ENCODE measurements at places on chromosomes 6 and 20.

- no peak for DNase-seq
Measured at GRCh38 chr6:67790569-67790968, 844.5 kb upstream of the ADGRB3 start.

- no peak for DNase-seq
Measured at GRCh38 chr6:78842953-78843352, 24.4 kb upstream of the IRAK1BP1 start.

- no peak for DNase-seq
Measured at GRCh38 chr20:63116412-63117106, 99.4 kb downstream of the YTHDF1 start.

DNA sequence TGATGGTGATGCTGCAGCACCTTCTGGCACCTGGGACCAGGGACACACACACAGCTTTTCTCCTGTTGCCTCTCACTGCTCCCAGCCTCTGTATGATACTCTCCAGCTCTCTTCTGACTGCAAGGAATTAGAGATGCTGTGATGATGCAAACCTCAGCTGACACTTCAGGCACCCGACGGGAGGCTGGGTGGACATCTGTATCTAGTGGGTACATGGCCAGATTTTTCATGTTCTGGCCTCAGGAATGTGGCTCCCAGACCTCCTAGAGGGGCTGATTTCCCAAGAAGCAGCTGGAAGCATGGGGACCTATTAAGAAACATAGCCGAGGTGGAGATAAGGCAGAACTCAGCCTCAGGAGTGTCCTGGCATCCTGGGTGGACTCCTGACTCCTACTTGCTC lies 6.8 kb upstream of the EPB41L1 start:
- no peak for DNase-seq

DNA sequence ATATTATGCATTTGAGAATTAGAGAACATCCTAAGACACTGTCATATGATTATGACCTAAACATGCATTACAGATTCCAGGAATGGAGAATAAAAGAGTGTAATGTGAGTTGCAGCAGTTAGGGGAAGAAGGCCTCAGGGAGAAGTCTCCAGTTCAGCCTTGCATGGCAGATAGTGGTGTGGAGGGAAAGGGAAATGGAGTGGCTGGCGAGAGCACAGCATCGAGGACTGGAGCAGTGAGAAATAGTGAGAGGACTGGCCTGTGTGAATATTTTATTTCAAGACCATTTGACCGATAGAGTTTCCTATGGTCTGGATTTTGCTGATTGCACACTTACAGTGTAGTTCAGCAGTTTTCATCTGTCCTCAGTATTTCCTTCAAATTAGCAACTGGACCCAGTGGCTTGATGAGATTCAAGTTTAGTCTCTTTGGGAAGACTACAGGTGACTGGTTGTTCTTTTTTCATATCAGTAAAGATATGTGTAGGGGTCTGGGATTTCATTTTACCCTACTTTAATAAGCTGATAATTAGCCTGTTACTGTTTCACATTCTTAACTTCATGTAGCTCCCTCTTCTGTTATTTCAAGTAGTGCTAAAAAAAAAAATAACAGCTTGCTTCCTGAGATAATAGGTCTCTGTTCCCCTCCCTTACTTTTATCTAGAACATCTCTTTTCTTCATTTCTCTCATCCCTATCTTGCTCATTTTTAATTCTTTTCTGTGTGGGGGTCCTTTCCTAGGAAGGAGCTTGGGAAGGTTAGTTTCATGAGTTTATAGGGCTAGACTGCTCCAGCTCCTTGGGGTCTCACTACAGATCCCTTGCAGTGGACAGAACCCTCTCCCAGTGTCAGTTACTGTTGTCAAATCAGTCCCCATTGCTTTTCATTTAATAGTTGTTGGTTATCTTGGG lies 27.9 kb downstream of the BLTP3A start:
- DNase-seq, result no peak

GRCh38 chr6:152313542-152314482 lies 323.4 kb downstream of the SYNE1 start:
- no peak for DNase-seq

DNA sequence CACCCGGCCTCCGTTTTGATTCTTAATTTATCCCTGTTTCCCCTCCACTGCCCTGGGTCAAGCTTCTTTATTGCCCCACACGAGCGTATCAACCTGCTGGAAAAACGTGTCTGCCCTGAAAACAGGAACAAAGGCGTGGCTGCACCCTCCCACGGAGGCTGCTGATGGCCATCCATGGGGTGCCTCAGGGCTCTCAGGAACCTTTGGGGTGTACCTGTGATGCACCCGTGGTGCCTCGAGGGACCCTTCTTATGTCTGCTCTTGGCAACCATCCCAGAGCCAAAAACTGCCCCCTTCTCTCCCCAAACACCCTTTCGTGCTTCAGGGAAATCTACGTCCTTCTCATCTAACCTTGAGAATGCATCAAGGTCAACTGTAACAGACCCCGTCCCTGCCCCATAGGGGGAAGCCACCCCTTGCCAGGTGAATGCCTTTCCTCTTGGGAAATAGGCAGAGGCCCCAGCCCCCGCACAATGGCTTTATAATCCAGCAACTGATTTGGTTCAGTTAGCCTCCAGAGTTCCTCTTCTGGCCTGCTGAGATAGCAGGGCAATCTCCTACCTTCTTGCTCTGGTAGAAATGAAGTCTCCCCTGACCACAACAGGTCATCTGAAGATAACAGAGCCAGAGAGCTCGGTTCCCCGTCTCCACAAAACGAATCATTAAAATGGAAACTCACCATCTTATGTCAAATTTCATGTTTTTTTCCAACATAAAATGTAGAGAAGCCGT lies 29.4 kb downstream of the PSMG4 start:
- DNase-seq, result no peak

DNA sequence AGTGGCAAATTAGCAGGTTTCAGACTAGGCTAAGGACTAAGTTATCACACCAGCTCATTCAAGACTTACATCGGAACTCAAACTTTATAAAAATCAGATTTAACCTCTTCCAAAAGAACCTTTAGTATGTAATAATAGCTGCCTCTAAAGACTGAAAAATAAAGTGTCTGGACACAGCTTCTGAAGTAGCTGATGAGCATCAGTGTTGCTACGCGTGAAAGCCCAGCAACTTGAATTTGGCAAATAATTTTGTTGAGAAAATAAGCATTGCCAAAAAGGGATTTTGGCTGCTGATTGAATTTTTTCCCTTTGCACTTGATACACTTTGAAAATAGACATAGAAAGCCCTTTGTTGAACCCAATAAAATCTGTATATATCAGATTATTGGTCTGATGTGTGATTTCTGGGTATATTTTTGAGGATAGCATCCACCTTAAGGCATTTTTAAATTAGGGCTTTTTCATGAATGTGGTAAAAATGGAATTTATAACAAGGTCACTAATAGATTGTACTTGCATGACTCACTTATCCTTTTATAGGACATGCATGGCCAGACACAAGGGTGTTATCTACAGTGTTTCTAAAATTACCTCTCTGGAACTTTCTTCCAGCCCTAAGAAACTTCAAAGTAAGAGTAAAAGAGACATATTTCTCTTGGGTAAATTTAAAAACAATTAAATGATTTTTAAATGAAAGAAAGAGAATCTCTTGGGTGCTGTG lies 350.4 kb downstream of the TENT5A start:
- no peak for DNase-seq

DNA sequence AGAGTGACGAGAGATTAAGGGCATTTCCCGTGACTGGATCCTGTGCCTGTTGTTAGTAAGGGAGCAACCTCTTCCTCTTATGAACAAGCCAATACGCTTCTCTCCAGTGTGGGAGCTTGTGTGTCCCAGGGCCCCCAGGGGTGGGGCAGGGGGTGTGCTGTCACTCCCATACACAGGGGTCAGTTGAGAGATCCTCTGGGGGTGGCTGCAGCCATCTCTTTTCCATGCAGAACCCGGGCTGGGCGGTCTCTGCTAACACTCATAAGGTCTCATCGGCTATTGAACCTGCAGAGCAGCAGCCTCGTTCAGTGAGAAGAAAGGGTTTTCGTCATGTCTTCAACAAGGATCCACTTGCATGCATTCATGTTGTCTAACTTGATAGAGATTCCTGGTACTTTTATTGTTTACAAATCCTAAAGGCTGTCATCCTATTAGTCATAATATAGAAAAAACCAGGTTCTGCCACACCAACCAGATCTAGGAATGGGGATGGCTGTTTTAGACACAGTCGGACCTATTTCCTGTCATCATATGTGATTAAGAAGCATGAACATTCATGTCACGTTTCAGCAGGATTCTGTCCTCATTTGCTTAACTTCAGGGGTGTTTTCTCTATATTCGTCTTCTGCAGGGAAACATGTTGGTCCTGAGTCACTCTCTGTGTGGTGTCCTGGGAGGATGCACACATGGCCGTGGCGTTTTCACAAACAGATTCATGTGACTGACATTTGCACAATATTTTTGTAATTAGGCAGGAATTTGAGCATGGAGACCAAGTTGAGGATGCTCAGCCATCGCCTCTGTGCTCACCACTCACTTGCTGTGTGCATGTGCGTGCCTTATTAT lies 13.3 kb upstream of the THBS2 start:
- no peak for DNase-seq

GRCh38 chr20:57810511-57811373 lies 100.9 kb upstream of the PMEPA1 start:
- no peak for DNase-seq

DNA sequence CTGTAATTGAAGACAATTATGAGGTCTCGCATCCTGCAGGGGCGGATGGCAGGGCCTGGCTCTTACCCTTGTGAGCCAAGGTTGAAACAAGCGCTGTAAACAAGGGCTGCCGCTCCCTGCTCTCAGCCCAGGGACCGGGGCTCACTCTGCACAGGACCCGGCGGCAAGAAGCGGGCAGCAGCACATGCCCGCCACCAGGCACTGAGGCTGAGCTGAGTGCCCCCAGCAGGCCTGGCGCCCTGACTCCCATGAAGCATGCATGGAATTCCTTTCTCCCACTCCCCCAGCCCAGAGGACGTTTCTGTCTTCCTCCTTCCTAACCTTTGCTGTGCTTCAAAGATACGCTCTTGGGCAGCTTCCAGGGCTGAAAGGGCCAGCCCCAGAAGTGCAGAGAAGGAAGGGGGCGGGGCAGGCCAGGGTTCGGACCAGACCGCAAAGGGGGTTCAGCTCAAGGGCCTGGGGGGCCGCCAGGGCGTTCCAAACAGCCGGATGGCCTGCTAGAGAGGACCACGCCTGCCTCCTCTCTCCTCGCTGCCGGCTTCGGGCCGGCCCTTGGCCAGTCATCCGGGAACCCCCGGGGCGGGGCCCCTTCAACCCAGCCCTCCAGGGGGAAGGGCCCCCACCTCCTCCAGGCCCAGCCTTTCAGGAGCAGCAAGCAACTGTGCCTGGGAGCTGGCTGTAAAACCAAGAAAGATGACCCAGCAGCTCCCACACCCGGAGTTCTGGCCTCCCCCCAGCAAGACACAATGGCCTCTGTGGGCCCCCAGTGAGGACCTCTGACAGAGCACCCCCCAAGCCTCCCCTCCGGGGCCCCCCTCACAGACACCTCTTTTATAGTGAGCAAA lies 109.9 kb downstream of the NOL4L start:
- DNase-seq, result no peak

DNA sequence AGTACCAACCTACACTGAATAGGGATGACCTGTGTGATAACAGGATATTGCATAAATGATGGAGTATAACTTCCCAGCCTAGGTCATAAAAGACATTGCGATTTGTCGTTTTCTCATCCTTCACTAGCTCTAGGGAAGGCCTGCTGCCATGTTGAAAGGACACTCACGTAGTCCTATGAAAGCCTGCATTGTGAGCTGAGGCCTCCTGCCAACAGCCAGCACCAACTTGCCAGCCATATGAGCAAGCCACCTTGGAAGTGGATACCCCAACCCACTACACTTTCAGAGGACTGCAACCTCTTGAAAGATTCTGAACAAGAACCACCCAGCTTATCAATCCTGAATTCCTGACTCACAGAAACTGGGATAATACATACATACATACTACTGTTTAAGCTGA lies 3.5 kb upstream of the PANK2 start:
- DNase-seq, result no peak

DNA sequence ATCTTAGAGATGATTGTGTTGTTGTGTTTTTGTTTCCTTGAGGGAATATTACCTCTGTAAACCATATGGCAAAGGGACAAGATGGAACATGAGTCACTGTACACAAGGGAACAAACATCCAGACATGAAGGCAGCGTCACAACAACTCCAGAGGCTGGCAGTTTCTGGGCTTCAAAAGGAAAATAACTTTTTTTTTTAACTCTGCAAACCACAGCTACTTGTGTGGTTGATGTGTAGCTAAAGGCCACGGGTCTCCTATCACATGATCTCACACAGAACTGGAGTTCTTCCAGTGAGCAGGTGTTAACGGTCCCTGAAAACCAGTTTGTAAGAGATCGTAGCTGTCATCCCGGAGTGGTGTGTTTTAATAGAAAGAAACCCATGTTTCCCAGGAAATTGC lies 33.2 kb upstream of the HBS1L start:
- DNase-seq, result no peak

GRCh38 chr6:155023717-155024116 lies 28.6 kb downstream of the TIAM2 start:
- no peak for DNase-seq

DNA sequence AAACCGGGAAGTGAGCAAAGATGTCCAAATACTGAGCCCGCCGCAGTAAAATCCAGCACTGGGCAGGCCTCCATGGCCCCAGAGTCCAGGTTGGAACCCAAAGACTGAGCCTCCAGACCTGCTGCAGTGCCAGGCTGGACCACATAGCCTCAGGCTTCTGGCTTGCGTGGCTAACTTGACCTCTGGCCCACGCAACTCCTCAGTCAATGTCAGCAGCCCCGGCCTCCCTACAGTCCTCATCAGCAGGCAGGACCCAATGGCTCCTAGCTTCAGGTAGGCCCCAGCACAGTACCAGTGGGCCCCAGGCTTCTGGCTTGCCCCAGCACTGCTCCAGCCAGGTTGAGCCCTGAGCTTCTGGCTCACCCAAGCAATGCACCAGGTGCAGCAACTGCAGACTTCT lies 245.1 kb upstream of the AFDN start:
- no peak for DNase-seq

GRCh38 chr20:15889514-15890256 lies 683.6 kb downstream of the KIF16B start:
- no peak for DNase-seq

DNA sequence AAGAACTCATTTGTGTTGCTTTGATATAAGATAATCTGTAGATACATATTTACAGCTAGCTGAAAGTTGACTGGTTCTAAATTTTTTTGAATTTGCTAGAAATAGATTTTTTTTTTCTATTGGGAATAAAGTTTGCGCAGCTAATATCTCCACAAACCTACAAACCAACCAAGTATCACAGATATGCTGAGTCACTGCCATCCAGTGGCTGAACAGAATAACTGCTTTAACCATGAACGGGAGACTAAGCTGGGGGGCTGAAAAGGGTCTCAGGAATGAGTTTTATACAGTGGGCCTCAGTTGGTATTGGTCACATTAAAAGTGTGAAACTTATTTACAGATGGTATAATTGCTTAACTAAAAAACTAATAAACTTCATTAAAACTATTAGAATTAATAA lies 326.7 kb upstream of the CNR1 start:
- no peak for DNase-seq
